ENCODE measurements at places on chromosomes 4 and X. TPM values are rescaled to one million over a fixed set of nuclear protein-coding genes. Genes with fewer than 3 reads are reported as not detected.

Gene C4orf51
- total RNA-seq: not detected

Gene NLGN4X
- 11.5 TPM for total RNA-seq

Gene AIFM1
- total RNA-seq: 13.8 TPM

Gene TENM3
- 68.4 TPM for total RNA-seq

Gene SSX4
- not detected for total RNA-seq

Gene SGMS2
- 148 TPM for total RNA-seq

Gene TGIF2LX
- total RNA-seq: not detected

Gene NPNT
- total RNA-seq: 0.59 TPM

Gene APEX2
- total RNA-seq: 6.5 TPM

Gene PLAC8
- 0.72 TPM for total RNA-seq

Gene GAB3
- total RNA-seq: 6.9 TPM

Gene INPP4B
- total RNA-seq: 15.6 TPM

Gene UGT2B15
- not detected for total RNA-seq

Gene ITIH6
- not detected for total RNA-seq

Gene RNF128
- 0.72 TPM for total RNA-seq

Gene ATP6AP2
- total RNA-seq: 161 TPM

Gene CT83
- total RNA-seq: not detected

Gene YY2
- 1.4 TPM for total RNA-seq

Gene ALAS2
- not detected for total RNA-seq

Gene F11
- total RNA-seq: not detected

Gene WDR17
- total RNA-seq: 0.36 TPM

Gene TEX11
- not detected for total RNA-seq

Gene COL25A1
- total RNA-seq: 1.4 TPM

Gene SLC10A7
- total RNA-seq: 9.0 TPM

Gene SH3RF1
- 33.0 TPM for total RNA-seq

Gene PNMA6A
- 1.2 TPM for total RNA-seq

Gene WNK3
- 1.1 TPM for total RNA-seq

Gene KIAA1210
- not detected for total RNA-seq

Gene UCP1
- not detected for total RNA-seq

Gene ARMCX4
- total RNA-seq: 5.0 TPM

Gene MAGEA1
- not detected for total RNA-seq

Gene PAK3
- 1.4 TPM for total RNA-seq

Gene FAT4
- 27.9 TPM for total RNA-seq

Gene SNCA
- total RNA-seq: 0.29 TPM

Gene CLDN2
- not detected for total RNA-seq

Gene MAGEC1
- not detected for total RNA-seq

Gene MAGEC3
- not detected for total RNA-seq

Gene USP17L13
- not detected for total RNA-seq

Gene HHIP
- 0.59 TPM for total RNA-seq

Gene MAGEA9B
- not detected for total RNA-seq

Gene AWAT2
- total RNA-seq: not detected

Gene MAGEB2
- not detected for total RNA-seq

Gene AREG
- total RNA-seq: under 0.01 TPM

Gene SHROOM4
- total RNA-seq: 1.8 TPM

Gene EREG
- total RNA-seq: 1.1 TPM

Gene DACH2
- total RNA-seq: not detected

Gene GCNA
- total RNA-seq: 4.3 TPM

Gene ANOS1
- 1.1 TPM for total RNA-seq

Gene SERPINA7
- not detected for total RNA-seq

Gene VCX
- total RNA-seq: not detected

Gene STATH
- total RNA-seq: not detected

Gene GLOD5
- not detected for total RNA-seq

Gene TLR3
- total RNA-seq: 8.0 TPM

Gene FGD1
- 9.1 TPM for total RNA-seq

Gene ASB5
- 0.29 TPM for total RNA-seq

All from osteoblast (primary cell).